ENCODE measurements at places on chromosomes 12 and 14. TPM values are rescaled to one million over a fixed set of nuclear protein-coding genes. Genes with fewer than 3 reads are reported as not detected.
A peak's percentile ranks its signal among the peaks of the same experiment; 100 is the strongest.

EID3 gene
- 3.3 TPM for total RNA-seq

RASSF9 gene
- total RNA-seq: 11.0 TPM

MNAT1 gene
- total RNA-seq: 21.5 TPM

FGD4 gene
- 55.6 TPM for total RNA-seq

TPH2 gene
- not detected for total RNA-seq

TSHR gene
- total RNA-seq: not detected

RAN gene
- 300 TPM for total RNA-seq

FOXG1 gene
- total RNA-seq: not detected

KRT75 gene
- not detected for total RNA-seq

GNB3 gene
- 1.0 TPM for total RNA-seq

MYH6 gene
- 0.62 TPM for total RNA-seq

RNF34 gene
- total RNA-seq: 23.0 TPM

DNA sequence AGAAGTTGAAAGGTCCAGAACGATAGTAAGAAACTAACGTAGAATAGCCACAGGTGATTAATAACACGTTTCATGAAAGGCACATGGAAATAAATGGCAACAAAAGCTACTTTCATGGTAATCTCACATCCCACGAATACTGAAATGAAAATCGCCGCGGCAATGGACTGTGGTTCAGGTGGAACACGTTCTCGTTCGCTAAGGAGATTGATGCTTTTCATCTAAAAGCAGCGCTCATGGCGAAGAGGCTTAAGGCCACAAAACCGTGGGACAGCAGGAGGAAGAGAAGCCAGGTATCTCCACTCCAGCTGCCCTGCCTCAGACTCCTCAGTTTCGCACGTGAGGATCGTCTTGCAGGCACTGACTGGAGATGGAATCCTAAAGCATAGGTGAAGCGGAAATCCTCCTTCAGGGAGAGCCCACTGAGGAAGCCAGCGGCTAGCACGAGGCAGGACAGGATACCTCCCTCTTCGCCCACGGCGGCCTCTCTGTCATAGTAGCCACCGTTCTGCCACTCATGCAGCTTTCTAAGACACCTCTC is 696 bp upstream of the GPHN start:
- H3K4me3 ChIP-seq: peak overlapping the region; percentile 90
- H3K36me3 ChIP-seq: no peaks in the 10 kb centered on the region

DNA sequence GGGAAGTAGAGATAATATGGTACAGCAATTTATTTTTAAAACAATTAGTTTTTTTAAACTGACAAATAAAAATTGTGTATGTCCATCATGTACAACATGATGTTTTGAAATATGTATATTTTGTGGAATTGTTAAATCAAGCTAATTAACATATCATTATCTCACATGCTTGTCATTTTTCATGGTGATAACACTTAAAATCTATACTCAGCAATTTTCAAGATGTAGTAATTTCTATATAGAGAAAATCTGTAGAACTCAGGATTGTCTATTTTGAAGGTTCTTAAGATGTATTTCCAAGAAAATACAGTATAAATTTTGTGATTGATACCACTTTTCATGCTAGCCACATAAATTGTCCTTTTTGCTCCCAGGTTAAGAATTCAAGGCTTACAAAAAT is 247.1 kb downstream of the FBXL14 start:
- DNase-seq: no peak
- no peaks in the 10 kb centered on the region for H3K4me1 ChIP-seq
- no peak overlapping the region for H3K4me3 ChIP-seq
- H3K36me3 ChIP-seq: no peaks in the 10 kb centered on the region
- no peaks in the 10 kb centered on the region for H3K27me3 ChIP-seq

GRCh38 chr14:50082784-50083466 is 33.4 kb downstream of the VCPKMT start:
- no peak overlapping the region for H3K4me3 ChIP-seq
- peaks cover 11% of the 10 kb centered on the region for H3K4me1 ChIP-seq
- H3K27ac ChIP-seq: peak overlapping the region; percentile 62
- no peak for DNase-seq

- peaks cover 4% of the 10 kb centered on the region for H3K27me3 ChIP-seq
- H3K4me1 ChIP-seq: no peaks in the 10 kb centered on the region
- H3K4me3 ChIP-seq: no peak overlapping the region
- no peaks in the 10 kb centered on the region for H3K36me3 ChIP-seq
- no peak for DNase-seq
These were observed 25.3 kb upstream of the FAM181A start for GRCh38 chr14:93901813-93902212.

DNA sequence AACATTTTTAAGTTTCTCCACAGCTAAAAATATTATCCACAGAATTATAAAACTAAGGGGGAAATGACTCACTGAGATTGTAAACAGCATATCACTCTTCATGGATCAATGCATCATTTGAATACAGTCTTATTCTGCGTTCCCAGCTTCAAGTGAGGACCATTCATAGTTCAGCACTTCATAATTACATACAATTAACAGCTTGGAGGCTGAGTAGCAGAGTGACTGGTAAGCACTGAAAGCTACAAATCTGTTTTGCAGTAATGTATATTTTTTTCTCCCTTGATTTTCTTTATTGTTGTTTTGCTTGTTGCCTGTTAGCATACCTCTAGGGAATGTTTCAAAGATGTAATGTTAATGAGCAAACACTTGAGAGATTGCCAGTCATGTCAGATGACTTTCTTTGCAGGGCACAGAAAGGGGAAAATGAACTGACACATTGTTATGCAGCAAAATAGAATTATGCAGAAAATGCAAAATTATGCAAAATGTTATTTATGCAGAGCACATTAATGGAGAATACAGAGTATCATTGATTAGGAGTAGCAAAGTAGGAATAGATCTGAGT is 138.6 kb downstream of the RPS29 start:
- no peaks in the 10 kb centered on the region for H3K36me3 ChIP-seq
- H3K4me1 ChIP-seq: no peaks in the 10 kb centered on the region
- H3K27me3 ChIP-seq: no peaks in the 10 kb centered on the region
- no peak for DNase-seq
- H3K4me3 ChIP-seq: no peak overlapping the region

DNA sequence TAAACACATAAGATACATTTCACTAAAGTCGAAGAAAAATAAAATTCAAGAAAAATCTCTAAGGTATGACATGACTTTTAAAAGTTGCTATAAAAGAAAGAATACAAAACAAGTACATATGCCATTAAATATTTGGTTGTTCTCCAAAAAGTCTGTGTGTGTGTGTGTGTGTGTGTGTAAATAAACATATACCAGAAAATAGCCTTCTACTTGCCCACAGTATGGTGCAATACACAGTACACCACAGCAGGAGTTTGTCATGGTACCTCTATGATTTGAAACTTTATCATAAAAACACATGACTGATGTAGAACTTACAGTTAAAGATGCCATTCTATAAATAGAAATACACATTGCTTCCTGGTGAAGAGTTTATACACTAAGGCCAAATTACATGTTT is 692.7 kb upstream of the MGAT4C start:
- no peak overlapping the region for H3K4me3 ChIP-seq
- H3K4me1 ChIP-seq: no peaks in the 10 kb centered on the region
- no peak overlapping the region for H3K27ac ChIP-seq

DNA sequence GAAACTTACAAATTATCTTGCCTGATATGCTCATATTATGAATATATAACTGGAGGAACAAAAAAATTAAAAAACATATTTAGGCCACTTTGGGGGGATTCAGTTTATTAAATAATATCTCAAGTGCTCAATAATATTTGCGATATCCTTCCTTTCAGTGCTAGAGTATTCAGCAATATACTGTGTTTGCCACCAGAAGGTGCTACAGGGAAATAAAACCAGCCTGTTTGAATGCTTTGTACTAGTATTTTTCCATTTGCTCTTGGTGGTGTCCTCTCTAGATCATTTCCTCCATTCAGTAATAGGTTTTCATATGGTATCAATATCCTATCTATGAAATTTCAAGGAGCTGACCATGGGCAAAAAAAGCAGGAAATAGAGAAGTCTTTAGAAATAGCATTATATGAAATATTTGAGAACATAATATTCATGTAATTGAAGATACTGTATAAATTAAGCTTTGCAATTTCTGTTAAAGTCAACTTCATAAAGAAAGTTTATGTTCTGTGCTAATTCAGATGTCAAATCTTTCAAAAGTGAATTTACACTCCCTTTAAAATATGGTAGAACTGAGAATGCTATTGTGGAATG is 106.2 kb upstream of the NAV3 start:
- H3K4me1 ChIP-seq: no peaks in the 10 kb centered on the region
- no peak overlapping the region for H3K4me3 ChIP-seq
- H3K36me3 ChIP-seq: no peaks in the 10 kb centered on the region
- H3K27me3 ChIP-seq: no peaks in the 10 kb centered on the region
- DNase-seq: no peak

DNA sequence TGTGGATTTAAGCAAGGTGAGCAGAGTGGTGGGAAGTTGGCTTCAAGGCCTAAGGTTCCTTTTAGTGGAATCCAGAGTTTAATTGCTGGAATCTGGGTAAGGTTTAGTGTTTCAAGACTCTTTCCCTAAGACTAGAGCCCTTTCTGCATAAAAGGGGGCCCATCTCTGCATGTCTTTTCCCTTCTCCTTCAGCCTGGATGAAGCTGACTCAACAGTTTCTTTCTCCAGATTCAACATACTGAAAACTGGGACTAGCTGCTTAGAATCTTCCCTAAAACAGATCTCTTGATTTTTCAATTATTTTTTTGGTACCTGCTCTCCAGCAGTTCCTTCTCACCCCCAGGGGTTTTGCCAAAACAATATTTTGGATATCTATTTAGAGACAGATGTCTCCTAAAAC is 34.0 kb downstream of the SLC4A8 start:
- no peak for DNase-seq
- no peak overlapping the region for H3K4me3 ChIP-seq
- no peaks in the 10 kb centered on the region for H3K4me1 ChIP-seq
- no peaks in the 10 kb centered on the region for H3K36me3 ChIP-seq
- no peak overlapping the region for H3K27ac ChIP-seq

- H3K4me3 ChIP-seq: no peak overlapping the region
- no peaks in the 10 kb centered on the region for H3K4me1 ChIP-seq
- H3K36me3 ChIP-seq: no peaks in the 10 kb centered on the region
- H3K27me3 ChIP-seq: no peaks in the 10 kb centered on the region
These were observed 36.2 kb upstream of the FERMT2 start for GRCh38 chr14:52987042-52987441.

- H3K27me3 ChIP-seq: no peaks in the 10 kb centered on the region
- H3K36me3 ChIP-seq: peaks cover 70% of the 10 kb centered on the region
- H3K4me3 ChIP-seq: no peak overlapping the region
These were observed 30.2 kb downstream of the KCTD10 start for GRCh38 chr12:109446869-109447268.

DNA sequence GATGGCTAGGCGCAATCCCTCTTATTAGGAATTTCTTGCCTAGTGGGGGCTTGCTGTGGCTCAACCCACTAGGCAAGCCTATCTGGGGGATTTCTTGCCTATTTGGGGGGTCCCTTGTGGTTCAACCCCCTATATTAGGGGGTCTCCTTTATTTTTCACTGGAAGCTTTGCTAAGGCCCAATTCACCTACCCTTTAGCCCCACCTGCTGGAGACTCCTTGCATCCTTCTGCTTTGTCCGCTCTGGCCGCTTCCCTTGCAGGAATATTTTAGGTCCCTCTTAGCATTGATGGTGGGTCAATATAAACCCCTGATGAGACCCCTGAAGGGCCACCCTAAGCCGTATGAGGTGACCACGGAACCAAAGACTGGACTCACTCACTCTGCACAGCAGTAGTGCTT is 1552.1 kb downstream of the AACS start:
- no peak overlapping the region for H3K4me3 ChIP-seq
- no peaks in the 10 kb centered on the region for H3K4me1 ChIP-seq
- no peak for DNase-seq
- no peaks in the 10 kb centered on the region for H3K36me3 ChIP-seq
- H3K27ac ChIP-seq: no peak overlapping the region
- H3K27me3 ChIP-seq: no peaks in the 10 kb centered on the region

DNA sequence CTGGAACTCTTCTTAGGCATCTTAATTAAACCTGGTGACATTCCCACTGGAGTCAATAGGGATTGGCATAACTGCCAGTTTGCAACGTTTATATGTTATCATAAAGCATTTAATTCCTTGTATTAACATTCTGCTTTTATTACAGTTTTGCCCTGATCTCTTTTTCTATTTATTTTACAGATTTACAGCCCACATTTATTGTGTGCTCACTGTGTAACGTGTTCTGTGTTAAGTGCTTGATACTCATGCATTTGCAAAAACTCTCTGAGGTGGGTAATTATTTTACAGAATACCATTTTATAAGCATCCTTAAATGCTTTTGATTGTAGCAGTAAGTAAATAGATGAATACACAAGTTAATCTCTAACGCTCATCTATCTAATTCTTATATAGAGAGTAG is 341.5 kb upstream of the FAR2 start:
- no peaks in the 10 kb centered on the region for H3K36me3 ChIP-seq
- no peak for DNase-seq
- no peak overlapping the region for H3K27ac ChIP-seq
- H3K27me3 ChIP-seq: no peaks in the 10 kb centered on the region

- no peak overlapping the region for H3K4me3 ChIP-seq
- no peaks in the 10 kb centered on the region for H3K4me1 ChIP-seq
- no peaks in the 10 kb centered on the region for H3K27me3 ChIP-seq
- H3K27ac ChIP-seq: no peak overlapping the region
These were observed 427.6 kb downstream of the IPO8 start for GRCh38 chr12:30268041-30268440.

DNA sequence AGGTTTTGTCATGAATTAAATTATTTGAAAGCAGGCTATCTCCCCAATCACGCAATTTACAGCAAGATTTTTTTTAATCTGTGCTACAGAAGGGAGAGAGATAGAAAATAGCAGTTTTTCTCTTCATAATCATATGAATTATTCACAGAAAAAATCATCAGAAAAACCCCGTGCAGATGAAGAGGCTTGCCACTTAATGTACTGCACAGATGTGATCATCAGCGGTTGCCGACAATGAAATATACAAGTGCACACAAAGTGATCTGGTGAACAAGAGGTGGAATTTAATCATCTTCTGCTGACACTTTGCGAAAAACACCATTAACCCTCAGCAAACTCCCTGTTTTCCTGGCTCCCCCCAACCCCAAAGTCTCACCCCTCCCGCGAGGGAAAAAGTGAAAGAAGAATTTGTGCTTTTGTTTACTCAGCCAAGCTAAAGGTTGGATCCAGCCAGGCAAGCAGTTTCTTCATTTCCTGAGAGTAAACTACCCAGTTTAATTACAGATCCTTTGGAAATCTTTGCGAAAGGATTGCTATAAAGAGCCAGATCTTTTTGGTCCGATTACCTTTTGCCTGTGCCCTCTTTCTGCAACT is 3.1 kb upstream of the LMO3 start:
- no peak for DNase-seq
- peak overlapping the region; percentile 56 for H3K4me3 ChIP-seq
- H3K4me1 ChIP-seq: no peaks in the 10 kb centered on the region
- H3K27me3 ChIP-seq: peaks cover 15% of the 10 kb centered on the region

GRCh38 chr14:98593361-98593761 is 678.6 kb downstream of the BCL11B start:
- H3K27me3 ChIP-seq: no peaks in the 10 kb centered on the region
- H3K4me3 ChIP-seq: no peak overlapping the region
- H3K4me1 ChIP-seq: no peaks in the 10 kb centered on the region
- no peak overlapping the region for H3K27ac ChIP-seq
- DNase-seq: no peak

Measured in lower lobe of right lung (tissue), 2 donors.